NCI-H2081 (cell line): ENCODE measurements at places on chromosomes 13 and 19.

DNA sequence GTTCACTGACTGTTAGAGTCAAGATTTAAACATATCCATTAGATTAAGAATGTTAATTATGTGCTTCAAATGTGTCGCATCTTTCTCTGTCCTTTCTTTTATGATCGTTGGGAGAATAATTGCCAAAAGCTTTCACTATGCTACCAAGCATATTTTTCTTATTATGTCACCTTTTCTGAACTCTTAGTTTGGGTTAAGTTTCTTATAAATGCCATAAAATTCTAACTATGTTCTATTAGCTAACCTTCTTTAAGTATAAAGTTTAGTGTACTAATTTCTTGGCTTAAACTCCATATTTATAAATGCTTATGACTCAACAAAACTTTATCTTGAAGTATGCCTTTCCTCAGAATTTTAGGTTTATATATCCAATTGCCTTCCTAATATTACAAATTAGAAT, 1759.4 kb downstream of the PCDH9 start:
- DNase-seq = no peak

DNA sequence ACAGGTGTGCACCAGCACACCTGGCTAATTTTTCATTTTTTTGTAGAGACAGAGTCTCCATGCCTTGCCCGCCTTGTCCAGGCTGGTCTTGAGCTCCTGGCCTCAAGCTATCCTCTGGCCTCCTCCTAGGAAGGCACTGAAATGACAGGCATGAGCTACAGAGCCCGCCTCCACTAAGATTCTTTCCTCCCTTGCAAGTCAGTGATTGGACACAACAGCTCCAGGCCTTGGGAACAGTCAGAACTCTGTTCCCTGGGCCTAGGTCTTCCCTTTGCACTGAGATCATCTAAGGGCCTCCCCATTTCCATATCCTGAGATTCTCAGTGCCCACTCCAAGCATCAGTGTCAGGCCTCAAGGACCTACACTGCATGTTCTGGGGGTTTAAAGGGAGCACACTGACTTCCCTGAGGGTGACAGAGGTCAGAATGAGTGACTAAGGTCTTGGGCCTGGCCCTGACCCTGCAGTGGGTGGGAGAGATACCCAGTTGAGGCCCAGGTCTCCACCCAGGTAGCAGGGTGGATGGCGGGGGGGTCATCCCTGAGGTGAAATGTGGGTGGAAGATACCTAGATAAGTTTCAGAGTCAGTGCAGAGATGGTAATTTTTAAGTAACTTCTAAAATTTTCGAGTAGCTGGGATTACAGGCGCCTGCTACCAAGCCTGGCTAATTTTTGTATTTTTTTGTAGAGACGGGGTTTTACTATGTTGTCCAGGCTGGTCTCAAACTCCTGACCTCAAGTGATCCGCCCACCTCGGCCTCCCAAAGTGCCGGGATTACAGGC, 17.3 kb upstream of the ERCC1 start:
- DNase-seq = no peak

GRCh38 chr19:56348289-56348877, 33.7 kb upstream of the ZSCAN5A start:
- no peak for DNase-seq

GRCh38 chr13:77118134-77118533, 91.2 kb upstream of the FBXL3 start:
- DNase-seq = no peak

DNA sequence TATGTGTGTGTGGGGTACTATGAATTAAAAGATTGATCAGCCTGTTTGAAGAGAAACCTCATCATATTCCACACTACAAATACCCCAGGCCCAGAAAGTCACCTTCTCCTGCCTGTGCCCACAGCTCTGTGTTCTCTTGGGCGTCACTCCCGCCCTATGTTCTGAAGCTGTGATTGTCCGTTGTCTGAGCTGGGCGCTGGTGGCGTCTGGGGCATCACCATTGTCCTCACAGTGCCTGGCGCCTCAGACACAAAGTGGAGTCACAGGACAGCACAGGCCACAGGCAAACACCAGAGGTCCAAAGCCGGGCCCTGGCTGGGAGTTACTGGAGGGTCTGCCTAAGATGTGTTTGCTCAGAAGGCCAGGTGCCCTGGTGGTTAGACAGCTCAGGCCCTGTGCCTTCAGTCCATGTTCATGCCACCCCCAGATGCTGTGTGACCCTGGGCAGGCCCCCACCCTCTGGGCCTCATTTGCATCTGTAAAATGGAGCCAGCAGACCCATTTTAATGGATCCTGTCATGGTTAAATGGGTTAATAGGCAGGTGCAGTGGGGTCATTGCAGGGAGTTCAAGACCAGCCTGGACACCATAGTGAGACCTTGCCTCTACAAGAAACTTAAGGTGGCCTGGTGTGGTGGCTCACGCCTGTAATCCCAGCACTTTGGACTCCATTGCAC, 34.5 kb downstream of the DNM2 start:
- no peak for DNase-seq

DNA sequence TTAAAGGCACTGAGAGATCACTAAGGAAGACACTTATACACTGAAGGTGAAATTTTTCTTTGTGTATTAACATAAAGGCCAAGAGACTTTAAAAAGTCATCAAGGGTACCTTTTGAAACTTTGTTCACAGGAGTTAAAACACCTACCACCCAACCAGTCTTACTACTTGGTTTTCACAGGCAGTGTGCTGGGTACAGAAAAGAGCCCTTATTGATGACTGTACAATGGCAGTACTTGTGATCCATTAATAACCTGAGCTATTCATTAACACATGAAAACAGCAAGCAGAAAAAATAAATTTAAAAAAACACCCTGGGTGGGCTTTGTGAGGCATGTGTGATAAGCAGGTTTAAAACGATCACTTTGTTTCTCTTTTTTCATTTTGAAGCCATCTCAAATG, 148.9 kb downstream of the TBC1D4 start:
- no peak for DNase-seq

GRCh38 chr13:62767473-62767872, 1351.8 kb upstream of the PCDH20 start:
- DNase-seq = peak; percentile 7

GRCh38 chr19:18495204-18495911, 26.5 kb downstream of the ELL start:
- DNase-seq = no peak

DNA sequence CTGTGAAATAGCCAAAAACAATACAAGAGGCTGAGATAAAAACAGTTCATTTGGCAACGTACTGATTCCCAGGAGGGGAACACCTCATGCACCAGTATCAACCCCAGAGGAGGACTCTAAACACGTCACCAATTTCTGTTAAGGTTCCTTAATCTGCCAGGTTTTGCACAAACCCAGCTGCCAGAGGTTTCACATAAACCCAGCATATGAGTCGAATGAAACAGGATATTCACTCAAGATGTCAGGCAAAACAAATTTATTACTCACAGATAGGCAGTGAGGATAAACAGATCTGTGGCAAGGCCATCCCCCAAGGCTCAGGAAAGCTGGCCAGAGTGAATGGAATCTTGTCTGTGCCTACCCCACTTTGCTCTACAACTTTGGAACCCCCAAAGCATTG, 210.9 kb downstream of the GPC5 start:
- DNase-seq = no peak

GRCh38 chr13:80866921-80867320, 526.0 kb upstream of the SPRY2 start:
- no peak for DNase-seq

- no peak for DNase-seq
These were observed 19.8 kb upstream of the CEACAM4 start for GRCh38 chr19:41646589-41647204.

GRCh38 chr13:114078461-114079451, 53.7 kb downstream of the RASA3 start:
- no peak for DNase-seq

GRCh38 chr19:29266001-29266400, 53.0 kb upstream of the UQCRFS1 start:
- DNase-seq = no peak

- no peak for DNase-seq
These were observed 167.9 kb downstream of the LMO7 start for GRCh38 chr13:75804054-75804453.

DNA sequence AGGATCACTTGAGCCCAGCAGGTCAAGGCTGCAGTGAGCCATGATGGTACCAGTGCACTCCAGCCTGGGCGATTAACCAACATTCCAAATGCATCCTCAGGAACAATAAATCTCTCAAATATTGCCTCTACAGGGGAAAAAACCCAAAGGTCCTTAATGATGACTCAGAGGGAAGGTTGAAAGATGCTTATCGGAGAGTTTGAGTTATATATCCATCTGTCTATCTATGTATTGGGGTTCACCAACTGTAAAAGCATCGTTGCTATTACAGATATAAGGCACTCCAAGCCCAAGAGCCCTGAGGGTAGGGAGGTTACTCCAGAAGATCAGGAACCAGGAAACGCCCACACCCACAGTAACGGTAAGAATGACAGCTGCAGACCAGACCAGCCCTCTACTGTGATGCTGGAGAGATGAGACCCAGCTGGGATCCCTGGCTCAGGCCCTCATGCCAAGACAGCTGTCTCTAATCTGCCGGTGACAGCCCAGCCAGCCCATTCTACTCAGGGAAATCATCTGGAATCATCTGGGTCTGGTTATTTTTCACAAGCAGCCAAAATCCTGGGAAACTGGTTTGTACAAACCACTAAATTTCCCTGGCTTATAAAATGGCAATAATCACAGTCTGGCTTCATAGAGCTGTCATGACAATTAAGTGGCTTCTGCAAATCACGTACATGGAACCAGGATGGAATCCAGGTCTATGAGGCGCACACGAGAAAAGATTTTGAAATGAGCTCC, 23.8 kb downstream of the TEX101 start:
- no peak for DNase-seq

GRCh38 chr13:98118865-98119264, 24.0 kb upstream of the FARP1 start:
- no peak for DNase-seq

- no peak for DNase-seq
These were observed 89.7 kb upstream of the TRPC4 start for GRCh38 chr13:37959284-37959683.

DNA sequence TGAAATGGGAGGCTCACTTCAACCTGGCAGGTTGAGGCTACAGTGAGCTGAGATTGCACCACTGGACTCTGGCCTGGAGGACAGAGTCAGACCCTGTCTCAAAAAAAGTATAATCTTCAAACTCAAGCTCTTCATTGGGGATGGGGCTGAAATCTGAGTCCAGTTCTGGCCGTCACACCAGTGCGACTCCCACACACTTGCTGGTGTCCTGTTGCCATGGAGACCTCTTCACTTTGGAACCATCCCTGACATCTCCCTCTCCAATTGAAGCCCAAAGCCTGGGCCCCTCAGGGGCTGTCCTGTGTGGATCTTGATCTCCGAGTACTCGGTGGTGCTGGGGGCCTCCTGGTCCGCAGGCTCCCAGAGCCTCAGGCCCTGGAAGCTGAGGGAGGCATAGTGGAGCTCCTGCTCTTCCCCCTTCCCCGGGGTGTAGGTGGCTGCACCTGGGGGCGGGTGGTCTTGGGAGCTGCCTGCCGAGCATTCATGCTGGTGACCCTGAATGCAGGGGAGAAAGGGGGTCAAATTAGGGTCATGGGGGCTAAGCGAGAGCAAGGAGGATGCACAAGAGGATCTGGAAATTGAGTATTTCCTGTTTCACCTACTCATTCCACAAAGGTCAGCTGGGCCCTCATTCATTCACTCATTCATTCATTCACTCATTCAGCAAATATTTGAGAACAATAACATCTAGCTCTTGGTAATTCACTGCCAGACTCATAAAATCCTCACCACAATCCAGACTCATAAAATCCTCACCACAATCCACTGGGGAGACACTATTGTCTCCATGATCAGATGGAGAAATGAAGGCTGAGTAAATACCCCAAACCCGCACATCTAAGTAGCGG, 11.0 kb downstream of the SIGLEC11 start:
- DNase-seq = no peak

DNA sequence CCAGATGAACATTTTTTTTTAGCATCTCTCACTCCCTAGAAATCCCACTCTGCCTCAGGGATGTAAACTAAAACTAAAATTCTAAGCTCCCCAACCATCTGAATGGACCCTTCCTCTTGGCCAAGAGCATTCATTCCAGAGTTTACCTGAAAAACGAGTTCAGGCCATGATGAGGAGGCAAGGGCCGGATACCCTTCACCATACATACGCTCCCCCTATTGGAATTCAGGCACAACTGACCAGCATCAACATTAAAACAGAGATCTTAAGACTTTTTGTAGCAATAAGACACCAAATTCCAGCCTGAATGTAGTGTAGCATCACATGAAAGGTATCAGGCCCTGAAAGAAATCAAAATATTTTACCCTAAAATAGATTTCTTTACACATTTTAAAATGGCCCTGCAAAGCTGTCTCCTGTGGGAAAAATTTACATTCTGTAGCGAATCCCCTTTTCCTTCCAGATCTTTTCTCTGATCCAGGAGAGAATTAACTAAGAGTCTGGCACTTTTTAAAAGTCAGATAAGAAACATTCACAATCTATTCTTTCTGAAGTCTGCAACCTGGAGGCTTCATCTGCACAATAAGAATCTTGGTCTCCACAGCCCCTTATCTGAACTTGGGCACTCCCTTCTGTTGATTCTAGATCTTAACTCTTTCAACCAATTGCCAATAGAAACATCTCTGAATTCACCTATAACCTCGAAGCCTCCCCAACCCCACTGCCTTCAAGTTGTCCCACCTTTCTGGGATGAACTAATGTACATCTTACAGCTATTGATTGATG, 888.5 kb downstream of the UQCRFS1 start:
- no peak for DNase-seq
